AG04450 (cell line): ENCODE measurements at places on chromosomes 6 and 20.

- no peak for DNase-seq
These were observed 16.4 kb upstream of the ENPP4 start for GRCh38 chr6:46113370-46113769.

DNA sequence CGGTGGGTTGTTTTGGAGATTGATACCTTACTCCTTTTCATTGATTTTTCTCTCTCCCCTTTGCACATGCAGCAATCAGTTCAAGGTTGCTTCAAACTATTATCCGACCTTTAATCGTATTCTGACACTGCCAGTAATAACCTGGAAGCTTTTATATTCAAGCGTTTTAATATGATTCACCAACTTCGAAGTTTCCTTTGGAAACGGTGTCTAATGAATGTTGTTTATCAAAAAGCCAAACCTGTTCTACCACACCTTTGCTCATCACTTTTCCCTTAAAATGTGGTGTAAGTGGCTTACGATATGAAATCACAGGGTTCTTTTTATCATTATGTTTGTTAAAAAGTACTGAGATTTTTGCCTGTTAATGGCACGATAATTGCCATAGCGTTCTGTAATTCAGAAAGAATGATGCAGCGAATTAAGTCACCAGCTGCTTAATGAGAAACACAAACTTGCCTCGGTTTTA, 660 bp downstream of the STXBP5 start:
- no peak for DNase-seq

DNA sequence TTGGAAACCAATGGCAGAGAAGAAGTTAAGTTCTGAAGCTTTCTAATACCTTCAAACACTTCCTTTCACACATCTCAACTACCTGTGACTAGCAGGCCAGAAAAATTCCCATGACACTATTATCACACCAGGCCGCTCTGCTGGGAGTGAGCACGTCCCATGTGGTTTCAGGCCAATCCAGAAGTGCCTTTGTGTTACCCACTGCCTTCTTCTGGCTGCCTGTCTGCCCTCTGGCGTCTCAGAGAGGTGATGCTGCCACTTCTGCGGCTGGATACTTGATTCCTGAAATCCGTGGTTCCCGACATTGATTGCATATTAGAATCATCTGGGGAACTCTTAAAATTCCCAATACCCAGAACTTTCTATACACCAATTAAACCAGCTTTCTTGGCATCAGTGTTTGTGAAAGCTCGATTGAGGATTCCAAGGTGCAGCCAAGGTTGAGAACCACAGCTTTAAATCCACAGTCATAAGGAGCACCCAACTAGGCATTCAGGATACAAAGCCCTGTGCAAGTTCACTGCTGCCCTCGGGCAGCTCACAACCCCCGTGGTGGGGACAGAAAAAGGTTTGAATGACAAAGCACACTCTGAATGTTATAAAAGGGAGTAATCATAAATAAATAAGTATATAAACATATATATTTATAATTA, 65.6 kb downstream of the STMND1 start:
- DNase-seq: no peak

- no peak for DNase-seq
These were observed 404.8 kb downstream of the CD109 start for GRCh38 chr6:74100719-74101287.

GRCh38 chr6:145090801-145091585, 644.3 kb downstream of the EPM2A start:
- no peak for DNase-seq

DNA sequence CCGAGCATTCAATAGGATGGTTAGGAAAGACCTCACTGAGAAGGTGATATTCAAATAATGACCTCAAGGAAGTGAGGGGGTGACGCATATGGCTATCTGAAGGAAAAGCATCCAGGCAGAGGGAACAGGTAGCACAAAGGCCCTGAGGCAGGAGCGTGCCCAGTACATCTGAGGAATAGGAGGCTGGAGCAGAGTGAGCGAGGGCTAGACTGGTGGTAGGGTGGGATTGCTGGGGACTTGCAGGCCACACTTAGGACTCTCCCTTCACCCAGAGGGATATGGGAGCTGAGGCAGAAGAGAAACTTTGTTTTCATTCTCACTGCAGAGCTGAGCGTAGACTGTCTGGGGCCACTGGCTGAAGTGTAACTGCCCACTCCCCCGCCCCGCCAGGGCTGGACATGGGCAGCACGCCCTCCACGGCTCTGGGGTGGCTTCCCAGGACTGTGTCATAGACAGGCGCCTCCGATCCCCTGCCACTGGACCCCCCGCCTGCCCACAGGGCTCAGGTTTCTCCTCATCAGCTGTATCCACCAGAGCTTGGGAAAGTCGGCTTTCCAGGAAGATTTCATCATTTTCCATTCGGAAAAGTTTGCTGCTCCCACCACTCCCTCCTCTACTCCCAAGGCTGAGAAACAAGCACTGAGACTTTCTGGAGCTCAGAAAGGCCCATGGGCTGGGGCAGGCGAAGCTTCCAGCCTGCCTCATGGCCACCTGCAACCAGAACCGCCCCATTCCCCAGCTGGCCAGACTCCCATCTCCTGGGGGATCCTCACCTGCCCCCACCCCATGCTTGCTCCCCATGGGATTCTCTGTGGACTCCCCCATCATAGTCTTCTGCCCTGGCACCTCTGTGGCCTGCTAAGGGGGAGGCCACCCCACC, 142.6 kb downstream of the MRPL14 start:
- DNase-seq: no peak
